CMK (cell line): ENCODE measurements at places on chromosomes 11 and 22.

- no peak for DNase-seq
These were observed 93.2 kb downstream of the PDE2A start for GRCh38 chr11:72581067-72581466.

DNA sequence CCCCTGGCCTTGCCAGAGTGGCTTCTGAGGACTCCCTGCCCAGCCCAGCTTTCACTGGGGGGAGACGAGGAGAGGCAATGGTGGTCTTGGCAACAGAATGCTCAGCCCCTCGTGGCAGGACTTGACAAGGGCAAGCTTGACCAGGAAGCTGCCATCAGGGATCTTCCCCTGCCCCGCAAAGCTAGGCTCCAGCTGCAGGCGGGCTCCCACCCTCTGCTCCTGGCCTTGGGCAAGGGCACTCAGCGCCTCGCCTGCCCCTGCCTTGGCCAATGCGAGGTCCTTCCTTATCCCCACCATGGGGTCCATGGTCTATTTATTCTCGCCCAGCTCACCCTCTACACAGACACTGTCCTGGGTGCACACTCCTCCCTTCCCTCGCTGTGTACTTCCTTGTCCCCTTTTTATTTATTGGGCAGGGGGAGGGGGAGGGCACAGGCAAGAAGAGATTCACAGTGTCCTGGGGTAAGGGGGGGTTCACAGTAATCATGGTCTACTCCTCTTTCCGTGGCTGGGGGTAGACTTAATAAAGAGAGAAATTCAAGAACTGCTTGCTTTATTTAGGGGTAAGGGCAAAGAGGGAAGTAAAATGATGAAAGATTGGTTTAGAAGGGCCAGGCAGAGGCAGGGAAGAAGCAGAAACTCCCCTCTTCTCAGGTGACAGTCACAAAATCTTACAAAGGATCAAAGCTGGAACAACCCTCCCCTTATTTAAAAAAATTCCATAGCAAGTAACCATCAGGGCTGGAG lies 1.6 kb downstream of the GPHA2 start:
- DNase-seq, result no peak

- no peak for DNase-seq
These were observed 1.1 kb upstream of the RANBP1 start for GRCh38 chr22:20114506-20115475.

DNA sequence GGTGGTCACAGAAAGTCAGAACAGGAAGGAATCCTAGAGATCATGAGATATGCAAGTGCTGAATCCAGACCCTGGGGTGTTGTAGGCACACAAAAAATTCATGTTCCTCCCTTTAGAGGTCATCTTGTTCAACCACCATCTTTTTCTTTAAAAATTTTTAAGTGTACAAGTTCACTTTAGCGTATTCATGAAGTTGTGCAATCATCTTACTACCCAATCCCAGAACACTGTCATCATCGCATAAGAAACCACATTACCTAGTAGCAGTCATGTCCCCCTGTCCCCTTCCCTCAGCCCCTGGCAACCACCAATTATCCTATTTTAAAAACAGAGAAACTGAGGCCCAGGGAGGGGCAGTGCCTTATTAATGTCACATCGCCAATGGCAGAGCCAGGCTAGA lies 20.3 kb upstream of the WNT11 start:
- DNase-seq, result no peak

DNA sequence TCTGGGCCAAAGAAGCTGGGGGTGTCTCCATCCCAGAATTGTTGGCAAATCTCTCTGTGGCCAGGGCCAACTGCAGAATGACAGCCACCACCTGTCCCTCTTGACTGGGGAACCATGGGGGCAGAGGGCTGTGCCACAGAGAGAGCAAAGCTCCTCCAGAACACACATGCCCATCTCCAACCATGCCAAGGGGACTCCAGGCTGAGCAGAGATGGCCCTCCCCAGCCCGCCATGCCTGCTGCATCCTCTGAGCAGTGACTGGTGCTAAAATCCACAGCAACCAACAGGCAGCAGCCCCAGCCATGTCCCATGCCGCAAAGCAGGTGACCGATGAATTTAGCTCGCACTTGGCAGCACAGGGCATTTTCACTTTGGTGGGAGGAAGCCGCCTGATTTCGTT lies 45.0 kb downstream of the LARGE1 start:
- no peak for DNase-seq

DNA sequence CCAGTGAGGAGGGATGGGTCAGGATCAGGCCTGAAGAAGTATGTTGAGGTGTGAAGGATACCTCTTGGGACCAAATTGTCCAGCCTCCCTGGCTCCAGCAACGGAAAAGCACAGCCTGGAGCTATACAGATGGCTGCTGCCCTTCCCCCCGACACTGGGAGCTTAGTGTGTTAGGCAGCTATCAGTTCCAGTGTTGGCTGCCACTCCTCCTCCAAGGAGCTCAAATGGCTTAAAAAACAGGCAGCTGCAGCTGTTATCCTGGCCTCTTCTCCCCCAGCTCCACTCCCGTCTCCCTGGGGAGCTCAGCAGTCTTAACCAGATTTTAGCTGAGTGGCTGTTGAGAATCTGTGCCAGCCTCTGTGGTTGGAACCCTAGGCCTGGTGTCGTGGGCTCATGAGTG lies 225.0 kb downstream of the JRKL start:
- no peak for DNase-seq

DNA sequence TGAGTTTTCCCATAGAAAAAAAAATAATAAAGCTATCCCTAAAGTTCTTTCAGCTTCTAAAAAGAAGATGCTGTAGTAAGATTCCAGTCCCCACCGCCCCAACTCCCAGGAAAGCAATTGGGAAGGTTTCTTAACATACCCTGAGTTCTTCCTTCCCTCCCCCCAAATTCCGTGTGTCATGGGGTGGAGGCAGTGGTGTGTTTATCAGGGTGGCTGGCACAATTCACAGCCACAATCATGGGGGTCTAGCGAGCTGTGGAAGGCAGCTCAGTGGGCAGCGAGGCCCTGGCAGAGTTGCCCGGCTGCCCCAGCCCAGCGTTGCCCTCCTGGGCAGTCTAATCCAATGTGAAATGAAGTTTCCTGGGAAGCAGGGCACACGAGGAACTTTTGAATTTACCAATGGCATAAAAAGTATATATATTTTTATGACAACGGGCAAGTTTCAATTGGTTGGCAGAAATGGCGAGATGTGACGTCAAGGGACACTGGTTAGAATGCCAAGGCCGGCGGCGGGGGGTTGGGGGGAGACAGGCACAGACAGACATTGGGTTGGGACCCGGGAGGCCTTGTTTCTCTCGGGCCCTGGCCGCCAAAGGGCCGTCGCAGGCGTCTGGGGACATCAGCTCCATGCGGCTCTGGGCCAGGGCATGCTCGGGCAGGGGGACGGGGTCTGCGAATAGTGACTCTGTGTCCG lies 80.7 kb upstream of the PPARA start:
- no peak for DNase-seq

DNA sequence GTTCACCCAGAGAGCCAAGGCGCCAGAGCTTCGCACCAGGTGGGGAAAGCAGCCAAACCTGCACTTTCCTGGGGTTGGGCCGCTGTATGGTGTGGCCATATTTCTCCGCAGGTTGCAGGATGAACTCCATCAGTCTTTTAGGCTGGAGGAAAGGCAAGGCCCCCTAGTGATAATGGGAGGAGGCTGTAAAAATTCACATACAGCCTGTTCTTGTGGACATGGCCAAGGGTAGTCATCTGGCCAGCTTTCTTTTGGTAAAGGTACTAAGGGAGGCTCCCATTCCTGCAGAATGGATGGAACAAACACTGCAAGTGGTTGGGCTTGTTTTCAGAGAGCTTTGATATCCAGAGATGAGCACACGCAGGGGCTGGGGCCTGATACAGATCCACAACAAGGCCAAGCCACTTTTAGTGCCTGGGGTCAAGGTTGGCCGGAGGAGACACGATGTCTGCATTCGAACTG lies 29.6 kb downstream of the C22orf31 start:
- no peak for DNase-seq

DNA sequence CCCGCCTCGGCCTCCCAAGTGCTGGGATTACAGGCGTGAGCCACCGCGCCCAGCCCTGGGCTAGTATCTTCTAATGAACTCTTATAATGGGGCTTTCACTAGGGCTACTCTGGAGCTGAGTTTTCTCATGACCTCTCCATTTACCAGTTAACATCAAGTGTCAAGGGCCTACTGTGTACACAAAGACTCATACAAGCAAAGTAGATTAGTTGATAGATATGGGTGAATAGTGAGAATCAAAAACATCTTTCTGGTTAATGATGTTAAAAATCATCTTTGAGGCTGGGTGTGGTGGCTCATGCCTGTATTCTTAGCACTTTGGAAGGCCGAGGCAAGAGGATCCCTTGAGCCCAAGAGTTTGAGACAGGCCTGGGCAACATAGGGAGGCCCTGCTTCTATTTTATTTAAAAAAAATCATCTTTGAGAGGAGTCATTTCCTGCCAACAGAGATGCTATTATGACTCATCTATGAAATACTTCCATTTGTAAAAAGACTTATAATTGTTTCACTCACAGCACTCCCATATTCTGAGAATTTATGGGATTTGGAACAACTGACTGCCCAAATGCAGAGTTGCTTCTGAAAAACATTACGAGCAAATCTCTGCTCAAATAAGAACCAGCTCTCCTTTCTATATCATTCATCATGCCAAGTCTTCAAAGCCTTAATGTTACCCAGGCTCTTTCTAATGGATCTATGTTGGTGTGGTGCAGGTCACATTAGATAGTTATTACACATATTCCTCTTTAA lies 57.0 kb downstream of the GDPD4 start:
- DNase-seq, result no peak

- no peak for DNase-seq
These were observed 81.4 kb downstream of the SLC1A2 start for GRCh38 chr11:35337914-35338305.

DNA sequence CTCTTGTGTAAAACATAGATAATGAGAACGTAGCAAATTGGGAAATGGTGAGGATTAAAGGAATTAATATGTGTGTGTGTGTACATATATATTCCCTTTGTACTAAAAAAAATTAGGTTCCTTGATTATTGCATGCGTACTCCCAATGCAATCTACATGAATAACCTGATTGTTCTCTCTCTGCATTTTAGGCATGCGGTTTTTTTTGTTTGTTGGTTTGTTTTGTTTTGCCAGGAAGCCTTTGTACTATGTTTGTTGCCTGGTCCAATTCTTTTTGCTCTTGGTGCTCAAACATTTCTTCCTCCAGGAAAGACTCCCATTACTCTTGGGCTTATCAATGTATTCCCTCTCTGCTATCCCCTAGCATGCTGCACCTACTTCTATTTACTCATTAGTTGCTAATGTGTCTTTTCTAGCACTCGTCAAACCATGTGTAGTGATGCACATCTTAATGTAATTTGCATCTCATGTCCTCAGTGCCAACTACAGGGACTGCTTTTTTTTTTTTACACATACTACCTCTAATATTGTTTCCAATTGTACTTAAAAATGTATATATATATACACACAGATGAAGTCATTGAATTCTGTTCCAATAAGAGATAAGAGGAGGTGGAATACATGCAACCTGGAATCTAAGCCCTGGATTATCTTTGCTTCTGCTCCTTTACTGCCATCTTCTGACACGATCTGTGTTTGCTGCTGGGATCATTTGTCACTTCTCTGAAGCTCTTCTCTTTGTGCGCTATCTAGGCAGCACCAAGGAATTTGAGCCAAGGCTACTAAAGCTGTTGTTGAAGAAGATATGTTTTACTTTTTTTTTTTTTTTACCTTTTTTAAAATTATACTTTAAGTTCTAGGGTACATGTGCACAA lies 197.2 kb upstream of the ANO3 start:
- no peak for DNase-seq

GRCh38 chr11:131662317-131662972 lies 292.0 kb downstream of the NTM start:
- DNase-seq, result no peak

DNA sequence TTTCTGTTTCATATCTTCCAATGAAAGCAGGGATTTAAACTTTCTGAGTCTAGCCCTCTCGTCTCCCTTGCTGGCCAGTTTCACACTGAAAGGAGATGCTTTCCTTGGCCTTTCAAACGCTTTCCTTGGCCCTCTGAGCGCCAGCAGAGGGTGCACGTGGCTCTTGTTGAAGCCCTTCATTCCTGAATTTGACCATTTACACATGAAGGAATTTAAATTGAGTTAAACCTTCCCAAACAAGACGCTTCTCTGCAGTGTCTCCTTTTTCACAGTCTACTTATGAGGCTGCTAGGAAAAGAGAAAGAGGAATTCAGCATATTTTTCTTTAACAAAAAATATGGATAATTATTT lies 21.6 kb downstream of the NNMT start:
- DNase-seq, result no peak

- DNase-seq, result no peak
These were observed 79.5 kb downstream of the RAB30 start for GRCh38 chr11:82992223-82992622.

GRCh38 chr11:116310226-116310625 lies 462.6 kb downstream of the BUD13 start:
- no peak for DNase-seq

DNA sequence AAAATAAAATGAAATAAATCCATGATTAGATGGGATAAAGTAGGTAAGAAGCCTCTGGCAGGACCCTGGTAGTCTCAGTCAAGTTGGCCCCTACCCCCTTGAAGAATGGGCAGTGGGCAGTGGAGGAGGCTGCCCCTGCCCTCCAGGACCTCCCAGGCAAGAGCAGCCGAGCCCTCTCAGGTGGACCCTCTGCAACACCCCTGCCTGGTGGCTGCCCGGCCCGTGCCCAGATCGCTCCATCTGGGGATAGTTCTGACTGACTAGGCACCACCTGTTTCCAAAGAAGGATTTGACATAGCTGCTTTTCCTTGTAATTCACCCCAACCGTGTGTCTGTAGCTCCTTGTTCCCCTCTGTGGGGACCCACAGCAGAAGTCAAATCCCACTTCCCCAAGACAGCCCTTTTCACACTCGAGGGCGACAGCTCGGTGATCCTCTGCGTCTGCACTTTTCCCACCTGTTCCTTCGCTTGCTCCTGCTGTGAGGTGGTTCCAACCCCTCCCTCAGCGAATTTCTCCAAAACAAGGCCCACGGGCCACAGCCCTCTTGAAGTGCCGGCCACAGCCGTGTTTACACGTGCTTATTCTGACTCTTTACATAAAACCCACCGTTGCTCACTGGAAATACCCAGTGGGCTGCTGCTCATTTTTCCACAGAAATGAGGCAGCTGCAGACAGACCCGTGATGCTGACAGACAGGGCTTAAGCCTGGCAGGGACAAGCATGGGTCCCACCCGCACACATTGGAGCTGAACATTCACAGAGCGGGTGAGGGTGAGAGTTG lies 5.5 kb upstream of the TMPRSS13 start:
- no peak for DNase-seq

DNA sequence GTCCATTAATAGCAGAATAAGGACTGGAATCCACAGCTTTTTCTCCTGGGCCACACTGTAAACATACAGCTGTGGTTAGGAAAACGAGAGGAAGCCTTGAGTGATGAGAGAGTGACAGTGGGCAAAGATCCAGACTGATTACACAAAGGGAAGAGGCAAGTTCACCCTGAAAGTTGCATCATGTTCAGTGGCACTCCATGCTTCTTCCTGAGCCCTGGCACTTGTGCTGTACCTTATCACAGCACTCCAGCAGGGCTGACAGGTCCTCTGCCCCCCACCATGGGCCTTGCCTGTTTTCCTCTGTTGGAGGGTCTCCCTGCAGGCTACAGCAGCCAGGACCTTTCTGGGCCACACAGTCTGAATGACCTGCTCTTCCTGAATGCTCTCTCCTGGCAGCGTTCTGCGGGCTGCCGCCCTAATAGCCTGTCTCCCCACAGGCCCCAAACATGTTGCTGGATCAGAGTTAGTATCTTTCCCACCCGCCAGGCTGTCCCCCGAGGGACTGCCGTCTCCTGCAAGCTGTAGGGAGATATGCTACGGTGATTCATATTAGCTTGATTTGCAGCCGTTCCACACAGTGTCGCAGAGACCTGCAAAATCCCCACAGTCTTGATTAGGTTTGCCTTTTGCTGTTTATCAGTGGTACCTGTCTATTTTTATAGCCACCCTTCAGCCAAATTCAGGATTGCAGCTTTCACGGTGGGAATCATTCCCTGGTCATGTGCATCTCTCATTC lies 60.2 kb downstream of the NTM start:
- peak; percentile 22 for DNase-seq
